ENCODE measurements at places on chromosomes 2 and 18.

- no peak for DNase-seq
Observed at GRCh38 chr2:128867311-128867710, 548.6 kb upstream of the HS6ST1 start.

- no peak for DNase-seq
Observed at GRCh38 chr2:200300638-200301314, 5.7 kb upstream of the SPATS2L start.

DNA sequence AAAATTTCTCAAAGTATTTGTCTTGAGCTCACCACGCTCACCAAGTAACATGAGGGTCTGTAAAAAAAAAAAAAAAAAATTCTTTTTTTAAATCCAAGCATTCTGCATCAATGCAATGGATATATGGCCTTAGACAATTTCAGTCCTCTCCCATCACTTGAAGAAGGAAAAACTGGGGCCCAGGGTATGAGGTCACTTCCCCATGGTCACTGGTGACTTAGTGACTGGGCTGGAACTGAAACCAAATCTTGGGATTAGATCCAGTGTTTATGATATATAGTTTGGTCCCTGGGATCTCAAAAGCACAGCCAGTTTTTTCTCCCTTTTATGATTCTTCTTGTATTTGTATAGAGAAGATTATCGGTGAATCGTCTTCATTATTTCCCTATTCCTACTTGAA is 477.9 kb upstream of the TNP1 start:
- no peak for DNase-seq

DNA sequence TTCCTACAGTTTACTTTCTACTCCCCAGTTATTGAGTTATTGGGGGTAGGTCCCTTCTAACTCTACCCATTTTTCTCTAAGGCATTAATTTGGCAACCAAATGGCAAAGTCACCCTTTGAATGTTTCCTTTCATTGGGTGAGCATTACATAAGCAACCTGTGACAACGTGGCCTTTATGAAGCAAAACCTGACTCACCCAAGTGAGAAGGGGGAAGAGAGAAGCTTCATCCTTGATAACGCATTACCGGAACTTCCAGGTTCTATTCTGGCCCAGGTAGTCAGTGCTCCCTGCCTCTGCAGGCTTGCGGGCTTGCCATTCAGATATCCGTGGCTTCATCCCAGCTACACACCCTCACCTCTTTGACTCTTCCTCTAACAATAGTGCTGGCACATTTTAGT is 39.1 kb upstream of the FAM124B start:
- no peak for DNase-seq

- DNase-seq = no peak
Observed at GRCh38 chr2:98460573-98461497, 16.2 kb downstream of the INPP4A start.

GRCh38 chr2:95356821-95357700 is 45.4 kb upstream of the FAHD2A start:
- DNase-seq = no peak

- no peak for DNase-seq
Observed at GRCh38 chr2:83376731-83377130, 1082.3 kb downstream of the SUCLG1 start.

- no peak for DNase-seq
Observed at GRCh38 chr2:129812071-129812470, 167.4 kb upstream of the RAB6C start.

- DNase-seq = no peak
Observed at GRCh38 chr2:231708773-231709635, 679 bp downstream of the PTMA start.

GRCh38 chr2:17658251-17658843 is 95.3 kb downstream of the SMC6 start:
- peak; percentile 71 for DNase-seq

- DNase-seq = no peak
Observed at GRCh38 chr18:49845629-49846360, 32.5 kb upstream of the ACAA2 start.

DNA sequence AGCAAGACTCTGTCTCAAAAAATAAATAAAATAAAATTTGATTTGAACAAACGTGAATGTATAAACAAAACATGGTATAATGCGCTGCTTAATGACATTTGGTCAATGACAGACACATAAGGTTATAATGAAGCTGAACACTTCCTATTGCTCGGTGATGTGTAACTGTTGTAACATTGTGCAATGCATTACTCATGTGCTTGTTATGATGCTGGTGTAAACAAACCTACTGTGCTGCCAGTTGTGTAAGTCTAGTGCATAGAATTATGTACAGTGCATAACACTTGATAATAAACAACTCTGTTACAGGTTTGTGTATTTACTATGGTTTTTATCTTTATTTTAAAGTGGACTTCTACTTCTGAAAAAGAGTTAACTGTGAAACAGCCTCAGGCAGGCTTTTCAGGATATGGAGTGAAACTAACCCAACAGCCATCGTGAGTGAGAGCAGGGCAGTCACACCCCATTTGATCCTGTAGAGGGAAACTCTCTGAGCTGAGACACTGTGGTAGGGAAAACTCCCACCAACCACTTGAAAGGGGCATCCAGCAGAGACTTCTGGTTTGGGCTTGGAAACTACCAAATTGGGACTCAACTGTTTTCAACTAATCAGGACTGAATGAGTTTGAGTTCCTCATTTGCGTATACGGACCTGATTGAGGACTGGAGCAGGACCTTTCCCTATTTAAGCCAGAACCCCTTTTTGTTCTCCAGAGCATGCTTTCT is 8.7 kb upstream of the RPRD1A start:
- DNase-seq = peak; percentile 68

DNA sequence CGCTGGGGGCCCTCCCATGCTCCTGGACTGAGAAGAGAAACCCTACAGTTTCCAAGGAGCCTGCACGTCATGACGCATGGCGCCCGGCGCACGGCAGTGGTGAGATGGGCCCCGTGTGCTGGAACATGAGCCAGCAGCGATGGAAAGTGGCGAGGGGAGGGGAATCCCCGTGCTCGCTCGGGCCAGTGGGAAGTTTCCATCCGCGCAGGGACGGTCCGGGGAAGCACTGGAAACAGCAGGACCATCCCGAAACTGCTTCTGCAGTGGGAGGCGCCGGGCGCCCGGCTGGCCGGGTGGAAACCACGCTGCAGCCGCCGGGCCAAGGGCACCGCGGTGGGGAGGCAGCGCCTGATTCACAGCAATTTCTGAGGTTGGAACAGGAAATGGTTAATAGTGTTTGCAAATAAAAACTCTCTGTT is 4.9 kb upstream of the PDCD1 start:
- no peak for DNase-seq

DNA sequence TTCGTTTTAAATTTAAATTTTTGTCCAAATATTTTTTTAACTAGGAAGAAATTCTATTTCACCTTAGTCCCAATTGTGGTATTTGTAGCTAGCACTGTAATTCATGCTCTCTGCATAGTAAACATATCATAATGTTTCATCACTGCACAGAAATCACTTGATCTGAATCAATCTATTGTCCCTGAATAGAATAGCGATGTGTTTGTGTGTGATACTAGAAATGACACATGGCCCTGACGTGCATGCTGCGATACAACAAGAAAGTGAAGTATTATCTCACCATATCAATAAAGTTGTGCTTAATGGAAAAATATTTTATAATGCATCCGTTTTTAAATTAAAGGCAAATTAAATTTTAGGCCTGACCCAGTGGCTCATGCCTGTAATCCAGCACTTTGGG is 10.0 kb downstream of the TTL start:
- DNase-seq = no peak

DNA sequence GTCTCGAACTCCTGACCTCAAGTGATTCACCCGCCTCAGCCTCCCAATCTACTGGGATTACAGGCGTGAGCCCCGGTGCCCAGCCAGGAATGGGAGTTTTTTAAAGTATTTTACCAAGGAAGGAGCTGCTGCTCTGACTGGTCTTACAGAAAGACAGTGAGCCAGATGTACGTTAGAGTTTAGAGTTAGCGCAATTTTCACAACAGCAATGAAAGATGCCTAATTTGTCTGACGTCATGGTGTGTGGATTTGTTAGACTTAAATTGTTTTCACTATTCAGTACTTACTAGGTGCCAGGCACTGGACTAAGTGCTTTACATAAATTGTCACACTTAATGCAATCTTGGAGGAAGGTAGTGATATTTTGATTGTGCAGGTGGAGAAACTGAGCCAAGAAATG is 12.4 kb upstream of the RPL37A start:
- no peak for DNase-seq

DNA sequence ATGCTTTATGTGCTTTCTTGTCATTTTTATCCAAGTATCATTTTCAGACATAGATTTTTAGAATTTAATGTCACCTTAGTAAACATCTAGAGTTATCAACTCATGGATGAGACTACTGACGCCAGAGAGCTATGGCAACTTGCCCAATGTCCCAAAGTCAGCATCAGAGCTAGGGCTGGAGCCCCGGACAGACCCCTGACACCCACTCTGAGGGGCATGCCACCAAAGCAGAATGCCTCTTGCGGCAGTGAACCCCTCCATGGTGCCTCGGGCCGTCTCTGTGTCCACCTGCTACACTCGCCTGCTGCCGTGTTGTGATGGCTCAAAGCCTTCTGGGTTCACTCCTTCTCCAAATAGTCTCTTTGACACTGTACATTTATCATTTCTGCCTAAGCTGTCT is 5.4 kb downstream of the SIGLEC15 start:
- no peak for DNase-seq

- no peak for DNase-seq
Observed at GRCh38 chr2:47190188-47190881, 35.2 kb upstream of the STPG4 start.
